Peyer's patch (tissue), 4 donors: ENCODE measurements at places on chromosomes 2 and 18. TPM values are rescaled to one million over a fixed set of nuclear protein-coding genes. Genes with fewer than 3 reads are reported as not detected.

PKDCC gene
- total RNA-seq, result 173 TPM

RIT2 gene
- total RNA-seq, result not detected

DNA sequence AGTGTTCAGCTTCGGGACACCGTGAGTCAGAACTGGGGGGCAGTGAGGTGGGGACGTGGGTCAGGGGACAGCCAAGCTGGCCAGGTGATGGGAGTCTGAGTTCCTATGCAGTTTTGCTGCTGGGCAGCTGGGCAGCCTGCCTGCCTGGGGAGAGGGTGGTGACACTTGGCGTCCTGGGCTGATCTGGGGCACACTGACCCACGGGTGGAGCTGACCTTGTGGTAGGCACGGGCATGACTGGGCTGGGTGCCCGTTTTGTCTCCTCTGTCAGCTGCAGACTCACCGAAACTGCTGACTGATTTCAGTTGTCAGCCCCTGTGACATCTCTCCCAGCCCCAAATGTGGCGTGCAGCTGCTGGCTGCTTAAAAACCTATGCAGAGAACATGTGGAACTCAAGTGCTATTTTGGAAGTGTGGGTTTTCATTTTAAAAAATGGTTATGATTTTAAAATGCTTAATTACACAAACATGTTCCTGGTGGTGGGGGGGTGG is 32.6 kb upstream of the E2F6 start:
- no peak overlapping the region for H3K27ac ChIP-seq
- H3K36me3 ChIP-seq, result no peaks in the 10 kb centered on the region
- H3K4me3 ChIP-seq, result no peak overlapping the region
- no peaks in the 10 kb centered on the region for H3K27me3 ChIP-seq

- H3K4me3 ChIP-seq, result no peak overlapping the region
- DNase-seq, result no peak
- H3K4me1 ChIP-seq, result no peaks in the 10 kb centered on the region
- H3K27ac ChIP-seq, result no peak overlapping the region
These were observed 35.9 kb upstream of the LIPG start for GRCh38 chr18:49525981-49526380.

- H3K36me3 ChIP-seq, result no peaks in the 10 kb centered on the region
- peak; percentile 55 for DNase-seq
- no peaks in the 10 kb centered on the region for H3K27me3 ChIP-seq
- peak overlapping the region; percentile 72 for H3K4me3 ChIP-seq
- peak overlapping the region; percentile 85 for H3K27ac ChIP-seq
- no peaks in the 10 kb centered on the region for H3K4me1 ChIP-seq
These were observed 819 bp downstream of the ANKRD44 start for GRCh38 chr2:197309691-197310231.
